ENCODE measurements at places on chromosomes 16 and 17.
A peak's percentile ranks its signal among the peaks of the same experiment; 100 is the strongest.

DNA sequence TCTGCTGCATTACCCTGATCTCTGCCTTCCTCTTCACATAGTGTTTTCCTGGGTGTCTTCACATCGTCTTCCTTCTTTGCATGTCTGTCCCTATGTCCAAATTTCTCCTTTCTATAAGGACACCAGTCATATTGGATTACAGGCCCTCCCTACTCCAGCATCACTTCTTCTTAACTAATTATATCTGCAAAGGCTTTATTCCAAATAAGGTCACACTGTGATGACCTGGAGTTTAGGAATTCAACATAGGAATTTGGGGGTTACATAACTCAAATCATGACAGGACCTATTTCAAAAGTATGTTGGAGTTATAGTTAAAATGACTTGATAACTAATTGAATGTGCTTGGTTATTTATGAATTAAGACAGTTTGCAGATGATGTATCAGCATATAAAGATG is 490.5 kb upstream of the ERCC4 start:
- DNase-seq = no peak

DNA sequence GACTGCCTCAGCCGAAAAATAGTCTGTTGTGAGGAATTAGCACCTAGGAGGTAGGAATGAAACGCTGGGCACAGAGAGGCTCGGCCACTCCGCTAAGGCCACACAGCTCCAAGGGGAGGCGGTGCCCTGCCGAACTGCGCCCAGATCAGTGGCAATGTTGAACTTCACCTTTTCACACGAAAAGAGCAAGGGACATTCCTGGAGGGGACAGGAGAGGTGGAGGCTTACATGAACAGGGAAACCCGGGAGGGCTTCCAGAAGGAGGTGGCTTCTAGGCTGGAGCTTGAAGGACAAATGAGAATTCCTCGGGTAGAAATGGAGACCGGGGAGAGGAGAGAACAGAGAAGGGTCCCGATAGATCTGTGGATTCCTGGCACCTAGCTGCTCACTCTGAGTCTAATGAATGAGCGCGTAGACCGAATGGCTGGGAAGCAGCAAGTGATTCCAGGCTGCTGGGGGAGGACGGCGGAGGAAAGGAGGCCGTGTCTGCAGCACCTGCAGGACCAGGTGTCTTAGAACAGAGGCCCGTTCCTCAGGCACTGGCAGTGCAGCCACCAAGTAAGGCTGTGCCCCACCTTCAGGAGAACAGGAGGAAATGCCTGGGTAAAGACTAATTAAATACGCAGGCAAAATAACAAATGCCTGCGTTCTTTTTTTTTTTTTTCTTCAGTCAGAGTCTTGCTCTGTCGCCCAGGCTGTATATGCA is 722 bp upstream of the SLC38A10 start:
- DNase-seq = peak; percentile 26

- DNase-seq = no peak
These were observed 123.9 kb upstream of the ZFHX3 start for GRCh38 chr16:73171901-73172240.

GRCh38 chr16:4505356-4506147 is 29.4 kb downstream of the HMOX2 start:
- DNase-seq = no peak

DNA sequence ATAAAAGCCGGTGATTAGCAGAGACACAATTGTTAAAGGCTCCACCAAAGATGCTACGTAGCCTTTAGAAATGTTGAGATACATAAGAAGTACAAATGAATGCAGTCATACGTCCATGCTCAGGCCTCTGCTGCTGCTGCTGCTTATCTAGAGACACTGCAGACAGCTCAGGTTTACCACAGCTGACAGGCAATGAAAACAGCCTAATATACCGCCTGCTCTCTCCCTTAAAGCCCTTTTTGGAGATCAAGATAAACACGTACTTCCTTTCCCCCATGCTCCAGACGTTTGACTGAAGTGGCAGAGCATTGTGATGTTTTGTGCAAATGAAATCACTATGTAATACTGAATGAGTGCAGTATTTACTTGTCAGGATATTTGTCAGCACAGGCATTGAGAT is 185.3 kb downstream of the AATF start:
- no peak for DNase-seq

DNA sequence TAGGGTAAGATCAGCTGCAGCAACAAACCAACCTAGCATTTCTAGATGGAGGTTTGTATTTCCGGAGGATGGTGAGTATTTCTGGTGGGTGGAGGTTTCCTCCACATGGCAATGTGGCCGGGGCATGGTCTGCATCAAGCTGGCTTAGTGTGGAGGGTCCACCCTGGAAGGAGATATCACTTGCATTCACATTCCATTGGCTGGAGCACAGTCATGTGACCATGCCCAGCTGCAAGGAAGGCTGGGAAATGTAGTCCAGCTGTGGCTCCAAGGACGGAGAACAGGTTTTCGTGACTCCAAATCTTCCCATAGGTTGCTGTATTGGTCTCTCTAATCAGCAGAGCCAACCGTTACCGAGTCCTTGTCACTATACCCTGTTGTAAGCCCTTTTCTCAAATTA is 68.7 kb downstream of the RAI1 start:
- no peak for DNase-seq

Data from HFFc6 (cell line).